ENCODE measurements at places on chromosomes 2 and 18.

DNA sequence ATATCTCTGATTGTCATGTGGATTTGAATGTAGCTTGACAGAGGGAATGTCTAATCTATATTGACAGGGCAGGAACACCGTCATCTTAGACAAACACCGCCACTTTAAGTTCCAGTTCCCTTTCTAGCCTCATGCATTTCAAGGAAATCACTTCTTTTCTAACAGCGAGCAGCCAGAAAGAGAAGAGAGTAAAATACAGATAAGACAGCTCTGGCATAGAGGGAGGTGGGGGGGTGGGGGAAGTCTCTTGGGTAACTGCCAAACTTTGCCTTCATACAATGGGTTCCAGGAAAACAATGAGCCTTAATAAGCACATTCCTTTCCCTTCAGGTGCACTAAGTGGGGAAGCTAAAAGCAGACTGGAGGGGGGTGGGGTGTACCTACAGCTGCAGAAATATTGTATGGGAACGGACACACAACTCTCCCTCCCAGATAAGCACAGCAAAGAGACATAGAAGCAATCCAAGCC lies 37.2 kb downstream of the CASP10 start:
- no peak for DNase-seq

- no peak for DNase-seq
These were observed 1118.7 kb downstream of the SUCLG1 start for GRCh38 chr2:83340424-83340823.

- no peak for DNase-seq
These were observed 220.5 kb downstream of the PIEZO2 start for GRCh38 chr18:10928772-10929373.

- no peak for DNase-seq
These were observed 96.9 kb downstream of the OSBPL1A start for GRCh38 chr18:24300703-24301102.

DNA sequence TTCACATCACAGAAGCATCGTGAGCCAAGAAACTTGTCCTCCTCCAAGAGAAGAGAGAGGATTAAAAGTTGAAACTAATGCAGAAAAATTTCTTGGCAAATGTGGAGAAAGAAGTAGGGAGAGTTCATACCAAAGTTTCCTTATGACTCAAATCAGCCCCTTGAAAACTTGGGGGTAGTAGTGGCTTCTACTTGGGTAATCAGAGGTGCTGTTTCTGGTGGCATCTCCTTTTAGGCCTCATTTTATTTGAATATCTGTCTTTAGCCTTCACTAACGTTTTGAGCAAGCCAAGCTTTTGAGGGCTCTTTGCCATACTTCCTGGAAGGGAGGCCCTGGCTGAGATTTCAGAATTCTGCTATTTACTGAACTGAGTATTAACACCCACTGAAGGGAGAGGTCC lies 515.3 kb upstream of the MEX3C start:
- DNase-seq: no peak

GRCh38 chr2:241064802-241065354 lies 37.2 kb downstream of the MTERF4 start:
- DNase-seq: no peak

GRCh38 chr18:34600158-34600557 lies 109.9 kb upstream of the DTNA start:
- DNase-seq: no peak

GRCh38 chr18:46821856-46822711 lies 65.2 kb upstream of the ST8SIA5 start:
- DNase-seq: no peak

DNA sequence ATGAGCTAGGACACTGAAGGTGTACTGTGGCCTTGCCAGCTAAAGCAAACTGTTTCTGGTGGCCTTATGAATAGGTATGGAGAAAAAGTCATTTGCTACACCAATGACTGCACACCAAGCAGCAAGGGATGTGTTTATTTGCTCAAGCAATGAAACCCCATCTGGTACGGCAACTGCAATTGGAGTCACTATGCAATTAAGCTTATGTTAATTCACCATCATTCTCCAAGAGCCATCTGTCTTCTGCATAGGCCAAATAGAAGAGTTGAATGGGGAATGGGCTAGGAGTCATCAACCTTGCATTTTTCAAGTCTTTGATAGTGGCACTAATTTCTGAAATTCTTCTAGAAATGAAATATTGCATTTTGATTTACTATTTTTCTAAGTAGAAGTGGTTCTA lies 372.0 kb downstream of the KCNJ3 start:
- no peak for DNase-seq

GRCh38 chr2:58215429-58215828 lies 25.7 kb downstream of the FANCL start:
- DNase-seq: no peak

DNA sequence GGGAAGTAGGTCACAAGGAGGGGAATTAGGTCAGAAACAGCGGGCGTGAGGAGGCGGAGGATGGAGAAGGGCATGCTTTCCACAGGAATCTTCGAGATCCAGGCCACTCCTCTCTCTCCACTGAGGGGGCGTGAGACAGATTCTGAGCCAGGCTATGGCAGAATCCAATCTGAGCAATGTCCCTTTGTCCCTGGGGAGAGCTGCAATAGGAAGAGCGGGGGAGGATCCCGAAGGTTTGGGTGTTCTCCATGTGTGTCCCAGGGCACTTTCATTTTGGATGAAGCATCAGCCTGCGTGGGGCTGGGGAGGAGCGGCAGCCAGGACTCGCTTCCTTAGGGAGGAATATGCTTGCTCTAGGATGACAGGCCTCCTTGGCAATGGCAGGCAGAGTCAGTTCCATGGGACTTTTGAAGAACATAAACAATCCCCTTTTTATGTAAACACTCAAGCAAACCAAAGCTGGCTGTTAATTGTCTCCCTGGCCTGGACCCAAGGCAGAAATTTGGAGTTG lies 84.0 kb downstream of the LIPG start:
- no peak for DNase-seq

DNA sequence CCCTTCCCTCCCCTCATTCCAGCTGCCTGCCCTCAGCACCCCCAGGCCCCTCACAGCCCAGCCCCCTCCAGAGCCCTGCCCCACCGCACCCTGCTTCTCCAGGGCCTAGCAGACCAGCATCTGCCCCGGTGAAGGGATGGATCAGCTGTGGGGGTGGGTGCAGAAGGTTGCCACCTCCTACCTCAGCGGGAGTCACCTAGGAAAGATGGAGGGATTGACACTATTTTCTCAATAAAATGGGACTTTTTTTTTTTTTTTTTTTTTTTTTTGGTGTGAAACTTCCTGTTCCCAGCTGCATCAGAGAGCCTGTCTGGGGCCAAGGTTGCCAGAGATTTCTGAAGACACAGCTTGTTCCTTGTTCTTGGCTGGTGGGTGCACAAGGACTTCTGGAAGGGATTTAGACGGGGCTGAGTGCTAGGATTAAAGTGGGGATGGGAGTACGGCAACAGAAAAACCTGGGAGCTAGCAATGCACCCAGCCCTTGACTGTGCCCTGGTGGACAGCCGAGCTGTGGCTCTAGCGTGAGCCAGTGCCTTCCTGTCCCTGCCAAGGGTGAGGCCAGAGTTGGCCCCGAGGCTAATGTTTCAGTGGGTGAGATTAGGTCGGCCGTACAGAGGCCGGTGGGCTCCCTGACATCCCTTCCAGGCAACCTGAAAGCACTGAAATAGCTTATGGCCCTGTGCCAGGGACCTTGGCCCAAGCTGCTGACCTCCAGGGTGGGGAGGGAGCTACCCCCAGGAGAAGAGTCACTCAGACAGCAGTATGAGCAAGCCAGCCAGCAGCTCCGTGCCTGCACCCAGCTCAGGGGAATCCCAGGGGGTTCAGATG lies 4.6 kb downstream of the B3GNT7 start:
- no peak for DNase-seq

GRCh38 chr2:54840559-54841468 lies 117.4 kb downstream of the EML6 start:
- no peak for DNase-seq

DNA sequence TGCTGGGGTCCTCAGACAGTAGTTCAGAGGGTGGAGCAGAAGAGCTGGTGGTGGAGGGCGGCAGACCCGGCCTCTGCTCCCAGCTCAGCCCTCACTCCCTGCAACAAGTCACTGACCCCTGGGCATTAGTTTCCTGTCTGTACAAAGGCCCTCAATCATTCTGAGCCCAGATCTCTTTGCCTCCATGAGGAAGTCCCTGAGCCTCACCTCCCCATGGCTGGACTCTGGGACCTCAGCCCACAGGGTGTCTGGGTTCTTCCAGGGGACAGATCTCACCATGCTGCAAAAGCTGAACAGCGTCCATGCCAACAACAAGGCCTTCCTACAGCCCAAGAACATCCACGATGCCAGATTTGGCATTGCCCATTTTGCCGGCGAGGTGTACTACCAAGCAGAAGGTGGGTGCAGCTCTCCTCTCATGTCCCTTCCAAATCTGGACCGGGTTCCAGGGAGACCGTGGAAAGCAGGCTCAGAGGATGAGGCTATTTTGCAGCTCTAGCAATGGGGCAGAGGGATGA lies 49.1 kb downstream of the MYO7B start:
- DNase-seq: no peak

DNA sequence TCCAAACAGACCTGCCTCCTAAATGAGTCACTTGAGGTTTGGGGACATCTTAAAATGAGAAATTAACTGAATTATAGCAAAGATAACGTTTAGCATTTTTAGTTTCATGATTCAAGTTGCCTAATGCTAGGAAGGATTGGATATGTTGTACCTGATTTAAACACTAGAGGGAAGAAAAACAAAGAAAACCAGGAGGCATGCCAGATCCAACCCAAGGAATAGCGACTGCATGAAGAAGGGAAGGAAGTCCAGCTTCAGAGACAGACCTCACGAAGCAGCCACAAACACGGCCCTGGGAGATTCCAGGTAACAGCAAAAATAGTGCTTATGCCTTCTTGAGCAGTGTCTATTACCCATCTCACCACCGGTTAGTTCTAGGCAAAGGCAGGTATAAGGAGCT lies 499.9 kb upstream of the SPHKAP start:
- no peak for DNase-seq

DNA sequence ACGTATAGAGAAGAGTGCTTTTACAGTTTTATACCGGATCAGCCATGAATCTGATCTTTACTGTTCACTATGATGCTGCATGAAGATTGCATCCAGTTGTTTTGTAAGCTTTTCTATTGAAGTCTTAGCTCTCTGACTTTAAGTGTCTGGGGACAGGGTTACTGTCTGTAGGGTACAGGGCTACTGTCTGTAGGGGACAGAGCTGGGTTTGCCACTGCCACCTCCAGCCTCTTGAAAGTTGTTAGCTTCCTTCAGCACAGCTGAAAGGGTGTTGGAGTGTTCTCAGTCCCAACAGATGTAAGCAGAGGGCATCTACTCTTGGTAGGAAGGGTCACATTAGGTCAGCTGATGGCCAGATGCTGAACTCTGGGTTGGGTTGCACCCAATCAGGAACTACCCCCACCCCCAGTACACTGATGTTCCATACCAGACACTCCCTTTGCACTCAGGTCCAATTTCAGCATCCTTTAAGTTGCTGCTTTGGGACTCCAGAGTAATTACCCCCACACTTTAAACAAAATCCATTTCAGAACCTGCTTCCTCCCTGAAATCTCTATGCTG lies 58.0 kb downstream of the MYL12B start:
- peak; percentile 48 for DNase-seq
